ENCODE measurements at places on chromosomes 7 and 10.

DNA sequence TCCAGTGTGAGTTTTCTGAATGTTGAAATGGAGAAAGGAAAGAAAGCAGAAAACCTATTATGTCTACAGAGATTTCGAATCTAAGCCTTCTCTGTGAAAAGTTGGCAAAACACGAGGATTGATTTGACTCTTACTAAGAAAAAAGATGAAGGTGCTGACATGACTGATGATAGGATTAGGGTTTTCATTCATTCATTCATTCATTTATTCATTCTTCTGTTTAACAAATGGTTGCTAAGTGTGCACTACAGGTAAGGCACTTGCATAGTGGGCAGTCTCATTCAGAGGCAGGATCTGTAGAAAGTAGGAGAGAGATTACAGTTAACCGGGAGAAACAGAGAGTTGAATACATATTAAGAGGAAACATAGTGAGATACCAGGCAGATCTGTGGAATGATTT is 137.1 kb downstream of the ZNF365 start:
- no peak for DNase-seq

DNA sequence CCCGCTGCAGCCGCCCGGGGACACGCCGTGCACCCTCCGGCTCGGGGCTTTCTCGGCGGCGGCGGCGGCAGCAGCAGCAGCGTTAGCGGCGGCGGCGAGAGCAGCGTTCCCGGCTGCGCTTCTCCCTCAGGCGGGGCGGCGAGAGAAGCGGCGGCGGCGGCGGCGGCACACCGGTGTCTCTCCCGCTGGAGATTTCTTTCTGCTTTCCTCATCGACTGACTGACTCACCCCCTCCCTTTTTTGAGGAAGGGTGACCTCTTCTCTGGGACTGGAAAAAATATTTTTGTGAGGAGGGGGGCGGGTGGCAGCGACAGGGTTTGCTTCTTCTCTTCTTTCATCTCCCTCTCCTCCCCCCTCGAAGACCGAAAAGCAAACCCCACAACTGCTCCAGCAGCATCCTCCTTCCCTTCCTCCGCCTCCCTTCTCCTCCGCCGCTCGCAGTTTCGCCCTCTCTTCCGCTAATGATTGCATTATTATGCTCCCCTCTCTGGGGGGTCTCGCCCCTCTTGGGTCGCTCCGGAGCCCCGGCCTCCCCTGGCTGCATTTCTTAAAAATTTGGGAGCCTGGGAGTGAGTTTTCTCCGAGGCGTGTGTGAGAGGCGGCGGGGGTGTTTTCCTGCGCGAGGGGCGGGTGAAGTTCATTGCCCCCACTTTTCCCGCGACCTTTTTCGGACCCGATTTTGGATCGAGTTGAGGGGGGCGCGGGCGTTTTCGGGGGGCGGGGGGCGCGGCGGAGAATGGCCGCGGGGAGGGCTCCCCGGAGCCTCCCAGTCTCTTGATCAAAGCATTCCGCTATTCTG is 411 bp downstream of the AUTS2 start:
- no peak for DNase-seq

DNA sequence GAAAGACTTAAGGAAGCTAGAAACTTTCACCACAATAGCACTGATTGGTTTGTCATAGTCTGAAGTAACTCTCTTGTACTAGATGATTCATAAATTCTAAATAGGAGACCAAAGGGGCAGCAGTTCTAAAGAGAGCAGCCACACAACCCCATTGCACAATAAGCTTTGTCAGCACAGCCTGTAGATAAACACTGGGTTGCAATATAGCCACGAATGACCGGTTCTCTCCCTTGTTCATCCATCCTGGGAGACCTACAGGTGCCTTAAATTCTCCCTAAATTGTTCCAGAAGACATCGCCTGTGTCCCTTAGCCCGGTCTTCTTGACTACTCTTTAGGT is 167.0 kb downstream of the SNX13 start:
- DNase-seq = no peak

- DNase-seq = no peak
Observed at GRCh38 chr10:91381257-91381891, 28.8 kb upstream of the HECTD2 start.

- DNase-seq = no peak
Observed at GRCh38 chr10:30745953-30746352, 116.4 kb upstream of the LYZL2 start.

DNA sequence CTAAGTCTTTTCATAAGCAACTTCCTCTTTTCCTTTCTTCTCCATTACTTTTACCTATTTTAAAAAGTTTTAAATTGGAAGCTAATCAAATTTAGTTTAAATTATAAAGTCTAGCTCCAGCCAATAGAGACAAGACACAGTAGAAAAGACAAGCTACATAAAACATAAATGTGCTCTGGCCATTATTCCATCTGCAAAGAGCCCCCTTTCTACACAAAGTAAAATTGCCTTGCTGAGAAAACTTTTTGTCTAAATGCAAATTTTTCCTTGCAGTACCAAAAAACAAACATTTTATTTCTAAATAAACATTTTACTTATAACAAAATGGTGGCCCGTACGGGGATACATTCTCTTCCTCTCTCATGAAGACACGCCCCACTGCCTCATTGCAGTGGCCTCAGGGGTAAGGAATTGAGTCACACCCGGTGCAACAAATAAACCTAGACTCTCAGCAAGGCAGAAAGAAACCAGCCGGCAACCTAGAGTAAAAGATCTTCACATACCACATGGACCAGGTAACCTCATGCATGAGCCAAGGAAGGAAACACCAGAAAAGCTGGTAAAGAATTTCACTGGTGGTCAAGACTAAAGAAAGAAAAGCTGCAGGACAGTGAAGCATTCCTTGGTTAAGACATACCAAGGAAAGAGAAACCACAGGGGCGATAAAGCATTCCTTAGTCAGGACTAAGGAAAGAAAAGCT is 71.6 kb upstream of the ZNF746 start:
- DNase-seq = no peak

DNA sequence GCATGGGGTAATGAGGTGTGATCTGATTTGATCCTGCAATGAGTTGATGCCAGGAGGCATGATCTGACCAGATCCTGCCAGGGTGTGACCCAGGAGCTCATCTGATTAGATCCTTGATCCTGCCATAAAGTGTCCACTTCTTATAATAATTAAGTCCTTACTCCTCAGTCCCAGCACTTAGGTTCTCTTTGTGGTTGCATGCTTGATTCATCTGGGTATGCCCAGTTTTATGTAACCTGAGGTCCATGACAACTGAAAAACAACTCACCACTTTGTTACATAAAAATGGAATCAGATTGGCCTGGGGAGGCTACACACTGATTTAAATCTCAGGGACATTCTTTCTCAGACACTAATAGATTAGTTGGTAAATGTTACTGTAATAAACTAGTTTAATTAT is 19.1 kb downstream of the ACADSB start:
- no peak for DNase-seq

DNA sequence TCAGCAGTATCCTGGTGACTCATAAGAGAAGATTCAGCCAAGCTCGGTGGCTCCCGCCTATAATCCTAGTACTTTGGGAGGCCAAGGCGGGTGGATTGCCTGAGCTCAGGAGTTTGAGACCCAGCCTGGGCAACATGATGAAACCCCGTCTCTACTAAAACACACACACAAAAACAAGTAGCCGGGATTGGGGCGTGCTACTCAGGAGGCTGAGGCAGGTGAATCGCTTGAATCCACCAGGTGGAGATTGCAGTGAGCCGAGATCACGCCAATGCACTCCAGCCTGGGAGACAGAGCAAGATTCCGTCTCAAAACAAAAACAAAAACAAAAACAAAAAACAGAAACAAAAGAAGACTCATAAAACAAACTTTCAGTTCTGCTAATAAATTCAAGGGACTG is 551.1 kb upstream of the POT1 start:
- no peak for DNase-seq

- DNase-seq = no peak
Observed at GRCh38 chr7:25663877-25664276, 435.6 kb upstream of the NPVF start.

DNA sequence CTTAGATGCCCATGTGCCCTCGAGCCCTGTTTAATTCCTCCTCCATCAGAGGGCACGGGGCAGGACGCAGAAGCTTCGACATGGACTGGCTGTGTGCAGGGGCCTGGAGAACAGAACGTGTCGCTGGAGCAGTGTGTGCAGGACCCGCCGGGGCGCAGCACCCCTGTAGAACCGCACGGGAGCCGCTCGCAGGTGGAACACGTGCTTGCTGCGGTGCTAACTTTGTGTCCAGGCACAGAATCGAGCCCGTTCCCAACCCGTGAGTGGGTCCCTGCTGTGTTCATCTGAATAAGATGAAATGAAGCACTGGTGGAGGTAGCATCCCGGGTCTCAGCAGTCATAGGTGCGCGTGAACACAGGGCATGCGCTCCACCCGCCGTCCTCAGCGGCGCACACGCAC is 116.9 kb downstream of the WDR37 start:
- no peak for DNase-seq

GRCh38 chr7:116957874-116958273 is 4.6 kb downstream of the ST7 start:
- DNase-seq = no peak

GRCh38 chr10:23692736-23693135 is 253.9 kb downstream of the OTUD1 start:
- no peak for DNase-seq

GRCh38 chr10:72173262-72173618 is 42.6 kb upstream of the ANAPC16 start:
- DNase-seq = no peak

- DNase-seq = no peak
Observed at GRCh38 chr10:108597031-108597430, 1326.3 kb downstream of the XPNPEP1 start.

DNA sequence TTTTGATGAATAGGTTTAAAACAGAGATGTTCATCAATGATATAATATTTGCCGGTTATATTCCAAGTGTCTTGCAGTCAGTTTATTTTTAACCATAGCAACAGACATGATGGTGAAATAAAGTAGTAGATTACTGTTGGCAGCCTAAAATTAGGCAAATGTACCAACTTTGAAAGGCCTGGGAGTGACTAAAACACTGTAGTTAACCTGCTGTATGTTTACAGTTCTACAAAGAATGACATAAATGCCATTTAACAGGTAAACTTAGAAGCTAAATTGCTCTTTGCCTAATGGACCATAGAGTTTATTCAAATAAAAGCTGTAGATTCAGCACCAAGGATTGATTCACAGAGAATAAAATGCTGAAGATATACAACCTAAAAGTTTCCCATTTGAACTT is 64.1 kb downstream of the PHTF2 start:
- DNase-seq = no peak

- DNase-seq = no peak
Observed at GRCh38 chr10:20405761-20406160, 491.4 kb downstream of the NEBL start.

DNA sequence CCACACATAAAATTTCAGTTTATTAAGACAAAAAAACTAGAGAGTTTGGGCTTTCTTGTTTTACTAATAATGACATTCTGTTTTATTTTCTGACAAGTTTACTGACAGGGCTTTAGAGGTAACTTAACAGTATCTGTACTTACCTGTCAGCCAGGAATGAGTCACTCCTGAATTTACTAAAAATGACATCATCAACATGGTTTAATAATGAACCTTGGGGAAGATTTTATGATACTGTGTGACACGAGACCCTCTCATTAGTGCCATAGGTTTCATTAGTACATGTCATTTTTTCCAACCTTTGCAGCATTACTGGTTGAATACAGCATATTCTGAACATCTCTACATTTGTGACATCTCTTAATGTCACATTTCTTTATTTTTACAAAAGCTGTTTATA is 131.1 kb downstream of the KCND2 start:
- DNase-seq = no peak

- DNase-seq = no peak
Observed at GRCh38 chr10:79392020-79392398, 44.7 kb downstream of the PPIF start.

DNA sequence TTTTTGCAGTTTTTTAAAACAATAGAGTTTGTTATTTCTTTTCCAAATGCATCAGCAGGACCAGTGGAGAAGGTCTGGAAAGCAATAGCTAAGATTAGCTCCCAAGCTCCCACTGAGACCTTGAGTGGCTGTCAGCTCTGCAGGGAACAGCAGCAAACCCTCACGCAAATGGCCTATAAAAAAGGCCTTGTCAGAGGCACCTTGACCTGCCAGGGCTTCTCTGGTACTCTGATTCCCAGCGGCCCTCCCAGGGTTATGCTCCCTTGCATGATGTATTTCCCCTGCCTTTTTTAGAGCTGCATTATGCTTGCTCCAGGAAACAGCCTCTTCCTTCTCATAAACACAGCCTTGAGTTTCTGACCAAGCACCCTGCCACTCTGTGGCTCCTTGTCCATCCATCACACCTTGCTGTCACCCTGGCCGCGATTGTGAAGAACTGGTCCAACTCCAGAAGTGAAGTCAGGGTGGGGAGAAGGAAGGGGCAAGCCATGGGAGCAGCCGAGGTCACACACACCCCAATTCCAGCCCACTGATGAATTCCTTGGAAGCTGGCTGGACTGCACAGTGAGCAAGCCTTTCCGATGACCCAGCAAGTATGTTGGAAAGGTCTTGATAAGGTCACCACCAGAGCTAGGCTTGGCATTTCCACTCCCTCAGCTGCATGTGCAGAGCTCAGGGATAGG is 35.3 kb upstream of the NKX2-3 start:
- no peak for DNase-seq

DNA sequence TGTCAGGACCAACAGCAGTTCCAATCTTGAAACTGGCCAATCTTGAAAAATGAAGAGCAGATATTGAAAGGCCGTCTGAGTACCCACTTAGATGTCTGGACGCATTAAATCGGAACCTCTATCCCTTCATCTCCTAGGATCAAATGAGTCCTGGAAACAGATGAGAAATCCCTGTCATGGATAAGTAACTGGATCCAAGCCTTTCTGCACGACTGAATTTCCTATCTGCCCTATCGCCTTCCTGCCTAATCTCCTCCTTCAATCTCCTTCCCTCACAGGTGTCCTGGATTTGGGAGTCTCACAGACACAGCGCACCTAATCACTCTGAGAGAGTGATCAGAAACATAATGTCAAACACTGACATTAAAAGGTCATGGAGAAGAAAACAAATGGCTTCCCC is 245.2 kb upstream of the PRSS58 start:
- DNase-seq = no peak

DNA sequence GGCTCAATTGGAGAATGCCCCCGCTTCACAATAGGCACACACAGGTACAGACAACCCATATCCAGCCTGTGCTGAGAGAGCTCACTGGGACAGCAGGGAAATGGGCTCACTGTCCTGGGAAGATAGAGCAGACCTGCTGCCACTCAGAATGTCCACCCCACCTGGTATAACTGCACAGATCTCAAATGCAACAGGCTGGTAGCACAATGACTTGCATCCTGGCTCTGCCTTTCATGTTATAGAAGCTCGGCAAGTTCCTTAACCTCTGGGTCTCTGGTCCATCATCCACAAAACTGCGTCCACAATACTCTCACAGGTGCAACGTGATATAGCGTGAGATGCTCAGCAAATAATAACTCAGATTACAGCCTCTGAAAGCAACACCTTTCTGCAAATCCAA is 295.4 kb downstream of the GRID1 start:
- DNase-seq = no peak

- DNase-seq = no peak
Observed at GRCh38 chr7:75596727-75597614, 104.9 kb downstream of the SPDYE5 start.

DNA sequence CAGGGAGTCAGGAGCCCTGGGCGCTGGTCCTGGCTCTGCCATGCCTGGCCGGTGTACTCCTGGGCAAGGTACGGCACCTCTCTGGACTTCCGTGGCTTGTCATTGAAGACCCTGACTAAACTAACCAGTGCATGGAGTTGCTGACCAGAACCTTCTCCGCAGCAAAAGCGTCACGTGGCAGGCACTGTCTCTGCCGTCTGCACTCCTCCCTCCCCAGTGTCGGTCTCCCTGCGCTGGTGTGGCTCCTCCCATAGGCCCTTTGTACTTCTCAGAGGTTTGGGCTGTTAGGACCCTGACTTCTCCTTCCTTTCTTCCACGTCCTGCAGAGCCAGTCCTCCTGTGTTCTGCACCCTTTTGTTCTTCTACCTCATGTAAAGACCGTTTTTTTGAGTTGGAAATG is 100.6 kb upstream of the CREB5 start:
- DNase-seq = no peak
